ENCODE measurements at places on chromosomes 5 and 9. TPM values are rescaled to one million over a fixed set of nuclear protein-coding genes. Genes with fewer than 3 reads are reported as not detected.

Gene SOHLH1
- total RNA-seq: not detected

Gene SLC6A19
- 0.09 TPM for total RNA-seq

Gene ORM2
- not detected for total RNA-seq

Gene ADAMTS6
- total RNA-seq: 5.5 TPM

Gene MRNIP
- total RNA-seq: 17.3 TPM

Gene KIF24
- 0.38 TPM for total RNA-seq

Gene TICAM2
- 7.9 TPM for total RNA-seq

Gene ARSK
- total RNA-seq: 4.6 TPM
